Activated naive CD4-positive, alpha-beta T cell (primary cell): ENCODE measurements at places on chromosomes 5 and 9.

- DNase-seq: no peak
Observed at GRCh38 chr9:16715404-16715803, 155.1 kb downstream of the BNC2 start.

GRCh38 chr9:124037790-124038189 lies 26.2 kb downstream of the LHX2 start:
- no peak for DNase-seq

GRCh38 chr9:35027374-35027773 lies 37.8 kb downstream of the DNAJB5 start:
- DNase-seq: no peak

- DNase-seq: no peak
Observed at GRCh38 chr9:127712371-127712770, 3.1 kb downstream of the PTRH1 start.

DNA sequence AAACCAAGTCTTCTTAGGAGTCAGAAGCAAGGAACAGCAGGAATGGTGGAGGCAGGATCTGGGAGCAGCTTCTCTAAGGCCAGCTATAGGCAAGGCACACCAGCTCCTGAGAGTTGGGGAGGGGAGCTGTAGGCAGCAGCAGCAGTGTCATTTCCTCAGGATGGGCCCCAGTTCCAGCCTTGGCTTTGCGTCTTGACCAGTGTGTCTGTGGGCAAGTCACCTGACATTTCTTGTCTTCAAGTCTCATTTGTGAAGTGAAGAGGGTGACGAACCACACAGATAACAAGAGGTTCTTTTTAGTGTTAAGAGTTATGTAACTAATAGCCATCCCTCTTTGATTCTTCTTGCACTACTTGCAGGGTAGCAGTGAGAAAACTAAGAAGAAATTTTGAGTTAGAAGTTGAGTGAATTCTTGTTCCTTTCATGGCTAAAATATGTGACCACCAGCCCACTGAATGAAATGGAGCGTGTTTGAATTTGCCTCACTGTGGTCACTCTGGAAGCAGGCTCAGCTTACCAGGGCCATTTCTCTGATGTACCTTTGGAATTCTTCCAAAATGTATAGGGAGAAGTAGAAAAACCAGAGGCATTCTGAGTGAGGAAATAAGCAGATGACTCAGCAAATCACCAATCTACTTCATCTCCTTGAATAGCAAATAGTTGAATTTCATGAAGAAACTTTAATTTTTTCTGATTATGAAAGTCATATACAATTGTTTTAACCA lies 42.4 kb downstream of the RHOBTB3 start:
- DNase-seq: no peak

DNA sequence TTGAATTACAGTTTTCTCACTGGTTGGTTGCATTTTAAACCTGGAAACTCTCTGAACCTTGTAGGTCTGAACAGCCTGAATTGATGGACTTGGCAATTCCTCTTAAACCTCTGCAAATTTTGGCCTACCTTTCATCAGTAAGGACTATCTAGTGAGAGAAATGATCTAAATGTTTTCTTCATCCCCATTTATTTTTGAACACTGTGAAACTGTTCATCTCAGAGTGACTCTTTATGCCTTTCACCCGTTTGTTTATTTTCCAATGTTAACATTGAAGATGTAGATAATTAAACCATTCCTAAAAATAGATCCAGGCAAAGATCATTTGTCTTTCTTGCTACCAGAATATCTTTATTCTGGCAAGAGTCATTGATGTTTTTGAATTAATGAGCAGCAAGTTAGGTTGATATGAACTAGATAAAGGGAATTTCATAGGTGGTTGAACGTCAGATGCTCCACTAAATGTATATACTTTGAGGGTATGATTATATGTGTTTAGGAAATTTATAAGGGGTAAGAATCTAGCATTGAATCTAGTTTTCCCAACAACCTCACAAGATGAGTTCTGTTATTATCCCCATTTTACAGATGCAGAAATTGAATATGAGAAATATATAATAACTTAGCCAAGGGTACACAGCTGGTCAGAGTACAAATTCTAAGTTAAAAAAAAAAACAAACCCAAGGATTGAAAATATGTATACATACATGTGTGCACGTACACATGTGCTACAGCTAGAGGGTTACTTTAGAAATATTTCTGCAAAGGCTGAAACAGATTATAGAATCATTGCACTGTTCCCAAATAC lies 3.4 kb downstream of the CPEB4 start:
- DNase-seq: no peak

DNA sequence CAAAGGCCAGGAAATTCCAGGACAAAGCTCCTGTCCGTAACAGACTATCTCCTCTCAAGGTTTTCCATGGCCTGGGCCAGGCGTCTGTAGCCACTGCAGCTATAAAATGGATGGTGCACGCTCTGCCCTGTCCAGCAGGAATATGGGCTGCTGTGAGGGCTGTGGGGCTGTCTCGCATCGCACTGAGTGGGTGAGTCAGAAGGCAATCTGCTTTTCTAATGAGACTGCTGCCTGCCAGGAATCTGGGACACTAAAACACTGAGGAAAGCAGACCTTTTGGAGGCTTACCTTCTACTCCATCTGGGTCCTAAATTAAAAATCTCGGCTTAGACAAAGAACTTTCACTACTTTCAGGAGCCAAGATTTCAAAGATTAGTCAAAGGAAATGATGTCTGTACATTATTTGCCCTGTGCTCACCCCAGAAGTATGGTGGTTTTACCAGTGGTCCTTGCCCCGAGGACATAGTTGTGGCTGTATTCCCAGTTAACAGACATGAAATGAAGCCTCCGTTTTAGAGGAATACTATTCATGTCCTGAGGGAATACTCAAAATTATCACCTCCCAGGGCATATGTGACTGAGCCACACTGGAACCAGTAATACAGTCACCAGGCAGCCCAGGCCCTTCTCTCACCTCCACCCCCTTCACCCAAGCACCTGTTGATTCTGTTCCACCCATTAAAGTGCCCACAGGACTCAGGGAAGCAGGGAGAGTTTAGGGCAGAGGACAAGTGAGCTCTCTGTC lies 56.4 kb downstream of the PFDN1 start:
- DNase-seq: no peak

GRCh38 chr5:166428264-166428803 lies 1863.1 kb upstream of the WWC1 start:
- DNase-seq: no peak

- no peak for DNase-seq
Observed at GRCh38 chr5:56616454-56617160, 198.7 kb upstream of the MAP3K1 start.

DNA sequence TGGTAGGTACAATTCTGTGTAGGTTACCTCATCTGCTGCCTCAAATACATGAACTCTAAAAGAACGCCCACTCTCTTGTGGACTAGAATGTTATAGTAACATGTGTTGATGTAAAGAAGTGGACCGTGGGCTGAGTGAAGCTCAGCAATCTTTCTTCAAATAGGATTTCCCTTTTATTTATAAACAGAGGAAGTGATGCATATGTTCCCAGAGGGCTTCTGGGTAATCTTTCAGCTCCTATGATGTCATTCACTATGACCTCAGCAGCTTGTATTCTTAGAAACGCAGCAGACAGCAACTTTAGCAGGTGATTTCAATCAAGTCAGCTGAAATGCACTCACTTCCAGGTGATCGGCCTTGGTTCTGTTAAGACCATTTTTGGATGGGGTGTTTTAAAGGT lies 14.4 kb downstream of the F2RL2 start:
- no peak for DNase-seq

DNA sequence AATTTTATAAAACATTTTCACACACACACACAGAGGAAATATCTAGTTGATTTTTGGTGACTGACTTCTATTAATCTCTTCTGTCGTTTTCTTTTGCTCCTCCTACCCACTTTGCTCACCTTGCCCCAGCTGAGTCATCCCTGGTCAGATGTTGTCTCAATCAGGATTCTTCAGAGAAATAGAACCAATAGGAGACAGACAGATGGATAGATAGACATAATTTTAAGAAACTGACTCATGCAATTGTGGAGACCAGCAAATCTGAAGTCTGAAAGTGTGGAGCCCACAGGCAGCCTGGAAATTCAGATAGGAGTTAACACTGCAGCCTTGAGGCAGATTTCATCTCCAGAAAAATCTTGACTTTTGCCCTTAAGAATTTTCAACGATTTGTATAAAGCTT lies 37.0 kb upstream of the PIK3R1 start:
- no peak for DNase-seq

- no peak for DNase-seq
Observed at GRCh38 chr9:2297771-2298170, 282.6 kb downstream of the SMARCA2 start.

- no peak for DNase-seq
Observed at GRCh38 chr5:168023191-168023590, 268.3 kb upstream of the WWC1 start.

DNA sequence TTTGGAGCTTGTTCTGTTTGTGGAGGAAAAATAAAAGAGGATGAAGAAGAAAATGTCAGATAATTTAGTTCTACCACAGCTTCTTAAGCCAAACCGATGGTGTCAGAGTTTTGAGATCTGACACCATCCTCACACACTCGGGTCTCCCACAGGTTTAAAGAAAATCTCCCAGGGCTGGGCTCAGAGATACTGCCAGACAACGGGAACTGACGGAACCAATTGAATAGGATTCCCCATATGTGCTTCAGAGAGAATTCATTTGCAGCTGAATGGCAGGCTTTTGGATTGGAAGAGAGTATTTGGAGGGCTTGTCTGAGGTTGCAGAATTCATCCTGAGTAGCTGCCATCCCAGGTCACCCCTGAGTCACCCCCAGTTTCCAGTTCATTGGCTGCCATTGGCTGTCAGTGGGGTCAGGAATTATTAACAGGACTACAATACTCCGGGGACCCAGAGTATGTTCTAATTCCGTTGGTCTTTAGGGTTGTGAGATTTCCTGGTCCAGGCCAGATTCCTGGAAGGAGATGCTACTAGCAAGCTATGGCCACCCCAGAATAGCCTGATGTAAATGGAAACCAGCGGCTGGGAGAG lies 131.3 kb downstream of the PDZD2 start:
- no peak for DNase-seq

- DNase-seq: no peak
Observed at GRCh38 chr5:74903165-74903787, 37.1 kb upstream of the FAM169A start.

- DNase-seq: no peak
Observed at GRCh38 chr5:53022930-53023511, 33.9 kb downstream of the ITGA2 start.

GRCh38 chr5:16626696-16627264 lies 10.0 kb upstream of the RETREG1 start:
- no peak for DNase-seq

DNA sequence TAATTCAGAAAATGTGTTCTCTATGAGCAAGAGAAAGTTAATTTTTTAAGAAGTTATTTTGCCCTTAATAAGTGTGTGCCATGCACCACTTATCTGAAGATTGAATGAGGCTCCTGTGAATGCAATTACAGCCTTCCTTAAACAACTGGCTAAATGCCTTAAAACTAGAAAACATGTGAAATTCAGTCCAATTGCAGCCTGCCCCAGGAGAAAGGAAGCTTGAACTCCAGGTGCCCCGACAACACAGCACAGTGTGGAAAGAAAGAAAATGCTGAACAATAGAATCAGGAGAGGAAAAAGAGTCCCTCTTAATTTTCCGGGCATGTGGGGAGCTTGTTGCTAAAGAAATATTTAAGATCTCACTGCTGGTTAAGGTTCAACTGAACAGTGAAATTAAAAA lies 8.8 kb downstream of the LHFPL2 start:
- no peak for DNase-seq

GRCh38 chr9:134278286-134278685 lies 48.0 kb upstream of the RXRA start:
- no peak for DNase-seq

- DNase-seq: no peak
Observed at GRCh38 chr5:62960781-62961180, 382.2 kb downstream of the LRRC70 start.

GRCh38 chr5:165209101-165209727 lies 1703.8 kb downstream of the MAT2B start:
- DNase-seq: no peak

DNA sequence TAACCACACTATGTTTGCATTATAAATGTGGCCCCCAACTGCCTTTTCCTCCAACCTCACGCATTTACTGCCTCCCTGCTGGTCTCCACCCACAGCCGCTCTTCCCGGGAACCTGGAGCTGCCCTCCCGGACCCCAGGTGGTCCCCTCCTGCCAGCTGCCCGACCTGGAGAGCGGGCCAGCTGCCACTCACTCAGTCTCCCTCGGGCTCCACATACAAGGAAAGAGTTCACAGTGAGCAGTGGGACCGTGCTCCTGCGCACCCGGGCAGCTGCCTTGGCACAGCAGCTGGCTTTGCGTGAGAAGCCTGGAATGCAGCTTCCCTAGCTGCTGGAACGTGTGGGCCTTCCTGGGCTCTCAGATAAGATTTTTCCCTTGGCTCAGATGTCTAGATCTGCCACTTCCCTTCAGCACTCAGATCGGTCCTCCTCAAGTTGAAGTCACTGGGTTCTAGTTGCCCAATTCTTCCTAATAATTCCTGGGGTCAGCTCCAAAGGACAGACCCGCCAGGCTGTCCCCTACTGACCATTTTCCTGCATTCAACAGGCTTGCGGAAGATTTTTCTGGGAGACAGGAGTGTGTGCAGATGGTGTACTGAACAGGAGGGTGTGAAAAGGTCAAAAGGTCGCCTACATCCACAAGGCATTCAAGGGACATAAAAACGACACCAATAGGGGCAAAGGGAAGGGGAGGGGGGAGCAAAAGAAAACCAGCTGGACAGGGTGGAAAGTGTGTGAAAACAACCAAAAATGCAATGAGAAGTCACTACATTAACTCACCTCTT lies 69.1 kb downstream of the MYO10 start:
- DNase-seq: no peak

DNA sequence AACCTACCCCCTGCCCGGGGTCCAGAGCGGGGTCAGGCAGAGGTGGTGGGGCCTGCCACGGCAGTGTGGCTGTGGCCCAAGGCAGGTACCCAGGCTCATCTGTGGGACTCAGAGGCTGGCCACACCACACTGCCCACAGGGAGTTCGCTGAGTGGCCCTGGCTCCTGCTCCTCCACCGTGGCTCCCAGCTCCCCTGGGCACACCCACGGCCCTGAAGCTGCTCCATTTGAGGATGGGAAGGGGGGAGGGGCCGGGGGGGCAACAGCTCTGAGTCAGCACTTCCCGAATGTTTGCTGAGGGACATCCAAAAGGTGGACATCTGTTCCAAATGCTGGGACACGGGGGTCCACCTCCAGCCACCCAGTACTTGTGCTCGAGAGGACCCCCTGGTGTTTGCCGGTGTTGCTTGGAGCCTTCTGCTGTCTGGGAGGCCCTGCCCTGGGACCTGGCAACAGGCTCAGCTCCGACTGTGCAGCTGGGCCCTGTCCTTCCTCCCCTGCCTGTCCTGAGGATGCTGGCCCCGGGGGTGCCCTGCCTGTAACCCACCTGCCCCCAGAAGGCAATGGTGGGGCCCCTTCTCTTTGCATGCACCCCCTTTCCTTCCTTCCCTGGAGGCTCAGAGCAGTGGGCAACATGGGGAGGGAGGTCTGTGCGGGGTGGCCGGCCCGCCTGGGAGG lies 2.5 kb upstream of the NRARP start:
- DNase-seq: no peak

GRCh38 chr9:20618361-20618802 lies 3.9 kb downstream of the MLLT3 start:
- no peak for DNase-seq
